ENCODE measurements at places on chromosomes 7 and 10.

DNA sequence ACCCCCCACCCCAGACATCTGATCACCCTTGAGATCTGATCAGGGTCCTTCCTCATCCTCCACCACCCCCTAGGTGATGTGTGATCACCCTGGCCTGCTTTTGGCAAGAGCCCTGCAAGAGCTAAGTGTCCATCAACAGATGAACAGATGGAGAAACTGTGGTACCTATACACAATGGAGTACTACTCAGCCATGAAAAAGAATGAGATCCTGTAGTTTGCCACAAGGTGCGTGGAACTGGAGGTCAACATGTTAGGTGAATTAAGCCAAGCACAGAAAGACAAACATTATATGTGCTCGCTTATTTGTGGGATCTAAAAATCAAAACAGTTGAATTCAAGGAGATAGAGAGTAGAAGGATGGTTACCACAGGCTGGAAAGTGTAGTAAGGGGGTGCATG is 209.1 kb downstream of the USP6NL start:
- H3K27me3 ChIP-seq: no peaks in the 10 kb centered on the region
- H3K4me1 ChIP-seq: peaks cover 15% of the 10 kb centered on the region
- no peaks in the 10 kb centered on the region for H3K36me3 ChIP-seq
- no peak for DNase-seq
- H3K27ac ChIP-seq: peak overlapping the region; percentile 79
- no peak overlapping the region for H3K4me3 ChIP-seq

- H3K27ac ChIP-seq: no peak overlapping the region
- H3K4me3 ChIP-seq: no peak overlapping the region
- DNase-seq: no peak
- no peaks in the 10 kb centered on the region for H3K36me3 ChIP-seq
- peaks cover 3% of the 10 kb centered on the region for H3K4me1 ChIP-seq
Measured at GRCh38 chr10:30553626-30554439, 75.7 kb downstream of the LYZL2 start.

- H3K4me1 ChIP-seq: no peaks in the 10 kb centered on the region
- no peaks in the 10 kb centered on the region for H3K27me3 ChIP-seq
- H3K27ac ChIP-seq: no peak overlapping the region
- no peak for DNase-seq
- H3K36me3 ChIP-seq: no peaks in the 10 kb centered on the region
Measured at GRCh38 chr7:85685901-85686300, 499.0 kb upstream of the SEMA3D start.

- no peaks in the 10 kb centered on the region for H3K36me3 ChIP-seq
- H3K4me1 ChIP-seq: no peaks in the 10 kb centered on the region
- no peak overlapping the region for H3K27ac ChIP-seq
- no peak overlapping the region for H3K4me3 ChIP-seq
Measured at GRCh38 chr7:83528925-83529423, 120.0 kb downstream of the SEMA3E start.

DNA sequence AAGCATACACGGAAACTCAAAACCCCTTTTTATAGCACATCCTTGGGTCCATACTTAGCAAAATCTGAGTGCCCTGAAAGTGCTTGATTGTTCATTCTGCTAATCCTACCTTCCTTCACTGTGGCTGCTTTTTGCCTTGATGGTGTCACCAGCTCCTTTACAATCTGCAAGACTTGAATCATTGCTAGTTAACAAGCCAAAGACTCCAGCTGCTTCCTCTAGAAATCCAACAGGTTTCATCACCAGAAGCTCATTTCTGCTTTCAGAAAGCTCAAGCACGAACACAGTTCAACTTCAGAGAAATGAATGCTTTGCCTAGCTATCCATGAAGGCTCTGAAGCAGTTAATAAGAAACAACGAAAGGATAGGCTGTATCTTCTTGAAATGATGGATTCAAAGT is 38.0 kb downstream of the USP6NL start:
- H3K36me3 ChIP-seq: no peaks in the 10 kb centered on the region
- no peaks in the 10 kb centered on the region for H3K27me3 ChIP-seq
- H3K27ac ChIP-seq: no peak overlapping the region

GRCh38 chr7:111564078-111564477 is 1.8 kb upstream of the IMMP2L start:
- no peaks in the 10 kb centered on the region for H3K27me3 ChIP-seq
- H3K36me3 ChIP-seq: no peaks in the 10 kb centered on the region
- no peak overlapping the region for H3K4me3 ChIP-seq
- no peak overlapping the region for H3K27ac ChIP-seq
- DNase-seq: no peak
- peaks cover 18% of the 10 kb centered on the region for H3K4me1 ChIP-seq
